ENCODE measurements at places on chromosomes 3 and 15.

DNA sequence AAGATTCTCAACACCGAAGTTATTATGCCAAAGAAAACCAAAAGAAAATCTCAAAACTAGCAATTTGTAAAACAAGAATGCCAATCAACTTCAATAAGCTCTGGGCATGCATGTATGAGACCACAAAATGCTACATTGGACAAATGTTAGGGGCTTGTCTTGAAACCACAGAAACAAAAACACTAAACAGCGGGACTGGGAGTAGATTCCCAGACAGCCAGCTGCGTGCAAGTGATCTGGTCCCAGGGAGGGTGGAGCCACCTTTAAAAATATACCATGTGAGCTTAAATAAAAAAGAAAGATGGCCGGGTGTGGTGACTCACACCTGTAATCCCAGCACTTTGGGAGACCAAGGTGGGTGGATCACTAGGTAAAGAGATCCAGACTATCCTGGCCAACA, 163.6 kb upstream of the PRICKLE2 start:
- no peak for DNase-seq

GRCh38 chr3:30538791-30539190, 67.6 kb upstream of the TGFBR2 start:
- DNase-seq = no peak

DNA sequence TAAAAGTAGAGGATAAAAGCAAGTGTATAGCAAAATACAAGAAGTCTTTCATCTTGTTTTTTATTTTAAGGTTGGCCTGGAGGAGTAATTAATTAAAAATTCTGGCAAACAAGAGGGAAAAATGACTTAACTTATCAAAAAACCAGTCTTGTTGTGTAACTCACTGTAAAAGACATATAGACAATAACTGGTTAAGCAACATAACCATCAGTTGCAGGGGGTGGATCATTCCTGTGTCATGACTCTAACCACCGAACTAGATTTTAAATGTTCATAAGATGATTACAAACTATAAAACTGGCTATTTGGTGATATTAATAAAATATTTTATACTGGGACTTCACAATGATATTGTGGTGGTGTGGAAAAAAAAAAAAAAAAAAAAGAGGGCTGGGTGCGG, 130.6 kb downstream of the STAG1 start:
- DNase-seq = no peak

DNA sequence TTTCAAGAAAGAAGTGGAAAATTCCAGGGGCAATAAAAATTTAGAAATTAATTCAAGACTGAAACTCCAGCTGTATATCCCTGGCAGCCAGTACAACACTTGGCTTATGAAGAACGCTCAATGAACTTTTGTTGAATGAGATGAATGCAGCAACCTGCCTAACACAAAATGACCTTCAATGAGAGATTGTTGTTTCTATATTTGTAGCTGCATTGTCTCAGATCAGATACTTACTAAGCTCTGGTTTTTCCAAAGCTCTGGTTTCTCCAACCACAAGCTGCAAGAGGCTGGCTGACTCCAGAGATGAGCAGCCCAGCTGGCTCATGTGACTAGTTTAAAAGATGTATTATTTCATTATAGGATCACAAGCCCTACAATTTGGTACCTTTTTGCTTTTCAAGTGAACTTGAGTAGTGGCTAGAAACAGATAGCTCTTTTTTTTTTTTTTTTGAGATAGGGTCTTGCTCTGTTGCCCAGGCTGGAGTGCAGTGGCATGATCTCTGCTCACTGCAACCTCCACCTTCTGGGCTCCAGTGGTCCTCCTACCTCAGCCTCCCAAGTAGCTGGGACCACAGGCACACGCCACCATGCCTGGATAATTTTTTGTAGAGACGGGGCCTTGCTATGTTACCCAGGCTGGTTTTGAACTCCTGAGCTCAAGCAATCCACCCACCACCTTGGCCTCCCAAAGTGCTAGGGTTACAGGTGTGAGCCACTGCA, 57.4 kb downstream of the UMPS start:
- no peak for DNase-seq

GRCh38 chr15:83657549-83657948, 3.6 kb downstream of the ADAMTSL3 start:
- DNase-seq = no peak
